Psoas muscle (tissue), 8 donors: ENCODE measurements at places on chromosomes 6 and 20.

GRCh38 chr6:123393331-123393730, 243.4 kb downstream of the TRDN start:
- H3K27ac ChIP-seq: no peak overlapping the region
- no peaks in the 10 kb centered on the region for H3K27me3 ChIP-seq
- no peak overlapping the region for H3K4me3 ChIP-seq
- H3K4me1 ChIP-seq: peaks cover 16% of the 10 kb centered on the region
- no peak for DNase-seq

- peaks cover 2% of the 10 kb centered on the region for H3K4me1 ChIP-seq
- H3K36me3 ChIP-seq: no peaks in the 10 kb centered on the region
- no peak for DNase-seq
- no peak overlapping the region for H3K27ac ChIP-seq
These were observed 30.7 kb downstream of the CDK19 start for GRCh38 chr6:110784610-110784979.

- H3K4me1 ChIP-seq: peaks cover 4% of the 10 kb centered on the region
- no peaks in the 10 kb centered on the region for H3K36me3 ChIP-seq
- no peak overlapping the region for H3K4me3 ChIP-seq
- H3K27ac ChIP-seq: no peak overlapping the region
- H3K27me3 ChIP-seq: no peaks in the 10 kb centered on the region
- DNase-seq: no peak
These were observed 44.7 kb downstream of the MCUR1 start for GRCh38 chr6:13769655-13770053.

DNA sequence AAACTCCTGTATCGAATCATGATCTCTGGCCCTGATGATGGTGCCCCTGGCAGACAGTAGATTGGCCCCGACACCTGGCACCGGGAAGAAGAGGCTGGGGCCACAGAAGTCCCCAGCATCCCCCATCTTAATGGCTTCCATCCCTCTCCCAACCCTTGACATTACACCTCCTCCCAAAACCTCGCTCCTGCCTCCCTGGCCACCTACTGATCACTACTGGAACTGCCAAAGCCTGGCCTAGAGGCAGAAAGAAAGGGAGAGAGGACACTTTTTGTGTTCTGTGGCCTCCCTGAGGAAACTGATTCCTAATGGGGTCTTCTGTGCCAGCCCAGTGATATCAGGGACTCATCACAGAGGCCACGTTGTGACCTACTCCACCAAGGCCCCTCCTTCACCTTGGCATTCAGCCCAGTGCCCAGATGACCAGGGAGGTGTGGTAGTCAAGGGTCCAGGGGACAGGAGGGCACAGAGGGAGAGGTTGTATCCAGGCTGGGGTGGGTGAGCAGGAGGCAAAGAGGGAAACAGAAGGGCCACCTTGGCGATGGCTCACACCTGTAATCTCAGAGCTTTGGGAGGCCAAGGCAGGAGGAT, 6.1 kb downstream of the C20orf173 start:
- no peak overlapping the region for H3K4me3 ChIP-seq
- no peaks in the 10 kb centered on the region for H3K36me3 ChIP-seq

DNA sequence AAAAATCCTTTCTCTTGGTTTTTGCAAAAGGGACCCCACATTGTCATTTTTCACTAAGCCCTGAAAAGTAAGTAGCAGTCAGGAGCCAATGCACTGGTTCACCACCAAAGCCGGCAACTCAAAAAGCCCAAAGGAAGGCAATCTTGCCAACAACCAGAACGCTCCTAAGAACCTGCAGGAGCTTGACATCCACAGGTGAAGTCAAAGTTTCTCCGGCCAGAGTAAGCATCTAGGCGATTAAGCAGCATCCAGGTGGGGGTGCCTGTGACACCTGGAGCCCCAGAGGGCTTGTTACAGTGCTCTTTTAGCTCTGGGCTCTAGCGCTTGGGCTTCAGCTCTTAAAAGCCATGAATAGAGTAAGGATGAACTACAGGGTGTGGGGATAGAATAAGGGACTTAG, 36.1 kb downstream of the SLC35D3 start:
- H3K4me1 ChIP-seq: no peaks in the 10 kb centered on the region
- H3K36me3 ChIP-seq: no peaks in the 10 kb centered on the region
- H3K27me3 ChIP-seq: no peaks in the 10 kb centered on the region
- no peak overlapping the region for H3K4me3 ChIP-seq
- DNase-seq: no peak

DNA sequence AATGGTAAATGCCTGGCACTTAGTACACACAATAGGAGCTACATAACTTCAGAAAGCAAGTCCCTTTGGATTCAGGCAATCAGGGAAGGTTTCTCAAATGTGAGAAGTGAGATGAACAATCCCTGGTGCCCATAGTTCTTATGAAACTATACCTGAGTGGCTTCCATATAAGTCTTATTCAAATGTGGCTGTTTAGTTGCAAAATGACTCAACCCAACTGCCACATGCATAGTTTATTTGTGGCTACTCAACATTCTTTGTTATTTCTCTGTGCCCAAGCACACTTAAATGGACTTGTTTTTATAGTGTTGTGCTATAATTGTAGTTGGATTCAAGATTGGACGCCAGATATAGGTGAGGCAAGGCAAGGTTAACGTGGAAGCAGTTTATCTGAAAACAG, 93.7 kb upstream of the ATXN1 start:
- H3K27me3 ChIP-seq: no peaks in the 10 kb centered on the region
- no peak overlapping the region for H3K4me3 ChIP-seq
- H3K36me3 ChIP-seq: no peaks in the 10 kb centered on the region
- peaks cover 2% of the 10 kb centered on the region for H3K4me1 ChIP-seq

GRCh38 chr6:105320765-105321164, 82.1 kb downstream of the PREP start:
- H3K4me1 ChIP-seq: peaks cover 70% of the 10 kb centered on the region
- H3K4me3 ChIP-seq: no peak overlapping the region
- no peaks in the 10 kb centered on the region for H3K27me3 ChIP-seq
- peaks cover 10% of the 10 kb centered on the region for H3K36me3 ChIP-seq
- no peak overlapping the region for H3K27ac ChIP-seq
- DNase-seq: no peak

GRCh38 chr6:8069631-8070284, 5.6 kb upstream of the BLOC1S5 start:
- H3K4me3 ChIP-seq: no peak overlapping the region
- no peaks in the 10 kb centered on the region for H3K36me3 ChIP-seq
- no peaks in the 10 kb centered on the region for H3K4me1 ChIP-seq
- no peak for DNase-seq

- H3K4me1 ChIP-seq: no peaks in the 10 kb centered on the region
- no peak for DNase-seq
- no peaks in the 10 kb centered on the region for H3K27me3 ChIP-seq
- no peak overlapping the region for H3K27ac ChIP-seq
- H3K4me3 ChIP-seq: no peak overlapping the region
These were observed 79.4 kb downstream of the BMP6 start for GRCh38 chr6:7805078-7805849.

DNA sequence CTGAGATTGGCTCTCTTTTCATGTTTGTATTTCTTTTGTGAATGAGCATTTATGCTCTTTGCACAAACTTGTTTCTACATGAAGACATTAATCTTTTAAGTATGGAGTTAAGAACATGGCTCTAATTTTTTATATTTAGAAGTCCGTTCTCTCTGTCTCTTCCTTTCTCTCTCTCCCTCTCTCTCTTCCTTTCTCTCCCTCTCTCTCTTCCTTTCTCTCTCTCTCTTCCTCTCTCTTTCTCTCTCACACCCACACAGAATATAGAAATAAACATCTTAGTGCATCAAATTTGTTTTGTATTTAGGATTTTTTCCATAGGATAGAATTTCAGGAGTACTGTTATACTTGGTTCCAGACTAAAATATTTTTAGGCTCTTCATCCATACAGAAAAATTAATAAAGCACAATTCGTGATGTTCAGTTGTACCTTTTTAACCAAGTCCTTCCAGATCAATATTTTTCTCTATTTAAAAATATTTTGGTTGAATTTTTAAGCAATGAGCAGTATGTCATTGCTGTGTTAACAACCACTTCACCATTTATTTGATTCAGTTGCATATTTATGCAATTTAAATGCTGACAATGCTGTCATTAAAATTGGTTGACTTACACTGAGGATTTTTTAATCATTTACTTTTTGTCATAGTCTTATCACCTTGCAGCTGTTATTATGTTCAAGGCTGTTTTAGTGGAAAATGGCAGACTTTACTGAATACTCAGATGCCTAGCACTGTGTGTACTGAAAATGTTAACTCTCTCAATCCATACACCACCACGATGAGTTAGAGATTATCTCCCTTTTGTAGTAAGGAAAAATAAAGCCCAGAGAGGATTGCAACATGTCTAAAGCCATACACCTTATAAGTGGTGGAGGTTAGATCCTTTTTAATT, 112.4 kb upstream of the MAP7 start:
- no peaks in the 10 kb centered on the region for H3K36me3 ChIP-seq
- H3K27me3 ChIP-seq: no peaks in the 10 kb centered on the region
- H3K27ac ChIP-seq: no peak overlapping the region
- no peak overlapping the region for H3K4me3 ChIP-seq
- no peak for DNase-seq

GRCh38 chr6:37585523-37585905, 85.8 kb upstream of the CCDC167 start:
- no peaks in the 10 kb centered on the region for H3K4me1 ChIP-seq
- H3K36me3 ChIP-seq: no peaks in the 10 kb centered on the region
- H3K27me3 ChIP-seq: no peaks in the 10 kb centered on the region
- DNase-seq: no peak
- no peak overlapping the region for H3K4me3 ChIP-seq
- H3K27ac ChIP-seq: no peak overlapping the region

GRCh38 chr6:132768051-132768517, 10.4 kb upstream of the VNN2 start:
- peaks cover 4% of the 10 kb centered on the region for H3K36me3 ChIP-seq
- no peak overlapping the region for H3K4me3 ChIP-seq
- no peak overlapping the region for H3K27ac ChIP-seq
- no peaks in the 10 kb centered on the region for H3K4me1 ChIP-seq

- DNase-seq: no peak
- no peak overlapping the region for H3K27ac ChIP-seq
- no peaks in the 10 kb centered on the region for H3K27me3 ChIP-seq
- no peaks in the 10 kb centered on the region for H3K36me3 ChIP-seq
- H3K4me1 ChIP-seq: no peaks in the 10 kb centered on the region
These were observed 129.7 kb downstream of the FAXC start for GRCh38 chr6:99219788-99220187.

DNA sequence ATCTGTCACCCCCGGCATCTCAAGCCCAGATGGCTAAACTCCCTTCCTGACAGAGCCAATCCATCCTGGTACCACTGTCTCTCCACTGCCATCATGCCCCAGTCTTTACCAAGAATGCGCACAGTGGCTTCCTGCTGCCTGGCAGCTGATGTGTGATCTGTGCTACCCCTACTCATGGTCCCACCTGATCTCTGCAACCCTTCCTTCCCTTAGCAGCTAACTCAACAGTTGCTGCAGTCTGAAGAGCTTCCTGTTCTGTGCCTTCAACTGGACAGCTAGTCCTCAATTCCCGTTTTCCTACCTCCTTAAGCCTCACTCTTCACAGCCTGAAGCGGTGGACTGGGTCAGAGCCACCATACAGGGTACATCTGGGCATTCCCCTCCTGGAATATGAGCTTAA, 7.6 kb upstream of the FAM83C start:
- H3K4me3 ChIP-seq: no peak overlapping the region
- no peak overlapping the region for H3K27ac ChIP-seq
- peaks cover 3% of the 10 kb centered on the region for H3K4me1 ChIP-seq
- peaks cover 17% of the 10 kb centered on the region for H3K36me3 ChIP-seq
- no peak for DNase-seq

DNA sequence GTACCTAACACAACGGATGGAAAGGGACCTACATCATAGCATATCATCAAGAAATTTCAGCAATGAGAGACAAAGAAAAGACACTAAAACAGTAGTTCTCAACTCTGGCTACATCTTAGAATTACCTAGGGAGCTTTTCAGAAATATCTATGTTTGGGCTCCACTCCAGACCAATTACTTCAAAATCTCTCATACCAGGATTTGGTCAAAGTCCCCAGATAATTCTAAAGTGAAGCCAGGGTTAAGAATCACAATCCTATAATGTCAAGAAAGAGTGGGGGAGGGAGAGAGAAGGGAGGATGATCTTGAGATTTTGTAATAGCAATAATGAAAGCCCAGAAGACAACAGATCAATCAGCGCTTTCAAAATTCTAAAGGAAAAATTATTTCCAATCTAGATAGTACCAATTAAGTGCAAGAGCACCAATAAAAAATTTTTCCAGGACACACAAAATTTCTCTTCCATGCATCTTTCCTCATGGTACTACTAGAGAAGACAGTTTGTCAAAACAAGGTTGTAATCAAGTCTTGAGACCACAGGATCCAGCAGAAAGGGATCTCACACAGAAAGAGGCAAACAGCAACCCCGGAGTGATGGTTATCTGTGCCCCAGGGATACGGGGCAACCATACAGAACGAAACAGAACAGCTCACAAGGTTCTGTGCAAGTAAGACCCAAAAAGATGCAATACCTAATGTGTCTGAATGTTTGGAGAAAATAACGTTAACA, 152.9 kb upstream of the DST start:
- no peaks in the 10 kb centered on the region for H3K27me3 ChIP-seq
- no peaks in the 10 kb centered on the region for H3K36me3 ChIP-seq
- H3K27ac ChIP-seq: peak overlapping the region; percentile 89
- H3K4me1 ChIP-seq: peaks cover 82% of the 10 kb centered on the region

- no peak overlapping the region for H3K4me3 ChIP-seq
- H3K27ac ChIP-seq: no peak overlapping the region
- H3K36me3 ChIP-seq: no peaks in the 10 kb centered on the region
- H3K27me3 ChIP-seq: no peaks in the 10 kb centered on the region
- no peak for DNase-seq
- no peaks in the 10 kb centered on the region for H3K4me1 ChIP-seq
These were observed 38.8 kb downstream of the SUMO4 start for GRCh38 chr6:149438855-149439254.

DNA sequence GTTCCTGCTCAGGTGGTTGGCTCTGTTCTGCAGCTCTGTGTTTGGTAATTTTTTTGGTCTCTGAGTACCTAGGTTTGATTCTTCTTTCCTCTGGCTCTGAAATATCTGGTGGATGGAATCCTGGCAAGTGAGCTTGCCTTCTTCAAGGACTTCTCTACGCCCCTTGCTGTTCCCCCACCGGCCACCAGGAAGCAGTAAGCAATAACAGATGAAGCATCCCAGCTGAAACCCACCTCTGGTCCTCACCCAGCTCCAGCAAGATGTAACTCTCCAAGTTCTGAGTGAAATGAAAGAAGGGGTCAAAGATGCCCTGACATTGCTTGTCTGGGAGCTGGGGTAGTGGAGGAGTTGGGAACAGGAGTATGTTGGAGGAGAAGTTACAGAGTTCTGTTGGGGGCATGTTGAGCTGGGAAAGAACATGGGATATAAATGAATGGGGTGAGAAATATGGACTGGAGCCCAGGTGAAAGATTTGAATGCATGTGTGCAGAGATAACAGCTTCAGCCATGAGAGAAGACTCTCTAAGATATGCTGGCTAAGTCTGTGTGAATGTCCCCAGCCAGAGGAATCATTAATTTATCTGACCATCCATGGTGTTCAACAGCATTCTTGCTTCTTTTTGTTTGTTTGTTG, 51.3 kb upstream of the GLP1R start:
- H3K4me3 ChIP-seq: no peak overlapping the region
- no peak for DNase-seq
- no peaks in the 10 kb centered on the region for H3K36me3 ChIP-seq
- H3K4me1 ChIP-seq: no peaks in the 10 kb centered on the region
